ENCODE measurements at places on chromosomes 1 and 21.

DNA sequence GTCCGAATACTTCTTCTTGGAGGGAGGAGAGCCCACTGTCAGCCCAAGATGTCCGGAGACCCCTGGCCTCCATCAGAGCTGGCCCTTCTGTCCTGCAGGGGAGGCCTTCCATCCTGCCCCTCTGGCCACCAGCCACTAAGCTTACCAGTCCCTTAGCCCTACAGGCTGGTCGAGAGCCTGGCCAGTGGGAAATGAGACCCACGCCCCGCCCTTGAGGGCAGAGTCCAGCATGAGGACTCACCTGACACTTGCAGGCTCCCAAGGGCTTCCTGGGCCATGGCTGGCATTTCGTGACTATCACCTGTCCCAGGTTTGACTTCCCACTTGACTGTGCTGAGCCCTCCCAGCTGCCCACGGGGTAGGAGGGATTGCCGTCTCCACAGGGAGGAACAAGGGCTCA lies 361.8 kb upstream of the VAMP3 start:
- DNase-seq, result no peak

DNA sequence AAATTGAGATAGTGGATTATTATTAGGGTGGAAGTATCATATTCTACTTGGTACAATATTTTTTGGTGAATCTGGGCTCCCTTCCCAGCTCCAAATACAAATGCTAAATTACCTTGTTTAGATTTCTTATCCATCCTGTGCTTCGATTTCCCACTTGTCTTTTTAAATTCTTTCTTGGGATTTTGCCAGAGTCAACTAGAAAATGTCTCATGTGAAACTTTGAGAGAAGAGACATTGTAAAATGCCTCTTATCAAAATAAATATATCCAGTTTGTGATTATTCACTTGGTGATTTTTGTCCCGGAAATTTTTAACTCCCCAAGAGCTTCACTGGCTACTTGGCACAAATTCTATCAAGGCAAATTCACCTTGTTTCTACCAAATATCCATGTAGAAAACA lies 202.0 kb downstream of the FMN2 start:
- DNase-seq, result no peak

DNA sequence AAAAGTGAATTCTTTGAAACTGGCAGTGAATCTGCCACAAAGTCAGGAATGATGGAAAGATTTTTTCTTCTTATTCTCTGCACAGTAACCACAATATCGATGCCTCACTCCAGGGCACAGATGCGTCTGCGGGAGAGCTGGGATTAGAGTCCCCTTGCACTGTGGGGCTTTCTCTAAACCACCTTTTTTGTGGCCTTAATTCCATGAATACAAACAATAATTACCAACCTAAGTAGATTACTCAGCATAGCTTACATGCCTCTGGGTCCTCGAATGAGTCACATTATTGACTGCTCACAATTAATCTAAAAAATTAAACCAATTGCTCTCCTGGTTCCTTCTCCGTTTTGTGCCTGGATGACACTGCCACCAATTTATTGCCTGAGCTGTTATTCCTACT lies 125.8 kb downstream of the KAZN start:
- DNase-seq, result no peak

DNA sequence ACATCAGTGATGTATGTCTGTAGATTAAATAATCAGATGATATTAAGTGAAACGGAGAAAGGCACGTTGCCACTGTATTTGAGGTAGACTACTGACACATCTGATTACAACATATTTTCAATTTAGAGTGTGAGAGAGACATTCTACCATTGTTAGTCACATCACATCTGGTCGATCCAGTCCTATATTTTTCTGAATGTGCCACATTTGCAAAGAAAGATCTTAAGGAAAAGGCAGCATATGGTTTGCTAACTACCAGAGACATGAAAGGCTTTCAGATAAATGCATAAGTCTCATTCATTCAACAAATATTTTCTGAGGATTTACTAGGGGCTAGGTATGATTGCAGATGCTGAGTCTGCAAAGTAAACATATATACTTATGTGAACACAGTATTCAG lies 114.3 kb upstream of the RUNX1 start:
- DNase-seq, result no peak

GRCh38 chr1:174080819-174081218 lies 58.7 kb upstream of the RC3H1 start:
- DNase-seq, result no peak
